ENCODE measurements at places on chromosomes 6 and 20.

GRCh38 chr6:53603386-53604116 lies 58.6 kb upstream of the GCLC start:
- DNase-seq, result no peak

- DNase-seq, result no peak
Observed at GRCh38 chr6:11553824-11554223, 16.3 kb downstream of the TMEM170B start.

- no peak for DNase-seq
Observed at GRCh38 chr20:43337036-43337435, 120.7 kb upstream of the SRSF6 start.

DNA sequence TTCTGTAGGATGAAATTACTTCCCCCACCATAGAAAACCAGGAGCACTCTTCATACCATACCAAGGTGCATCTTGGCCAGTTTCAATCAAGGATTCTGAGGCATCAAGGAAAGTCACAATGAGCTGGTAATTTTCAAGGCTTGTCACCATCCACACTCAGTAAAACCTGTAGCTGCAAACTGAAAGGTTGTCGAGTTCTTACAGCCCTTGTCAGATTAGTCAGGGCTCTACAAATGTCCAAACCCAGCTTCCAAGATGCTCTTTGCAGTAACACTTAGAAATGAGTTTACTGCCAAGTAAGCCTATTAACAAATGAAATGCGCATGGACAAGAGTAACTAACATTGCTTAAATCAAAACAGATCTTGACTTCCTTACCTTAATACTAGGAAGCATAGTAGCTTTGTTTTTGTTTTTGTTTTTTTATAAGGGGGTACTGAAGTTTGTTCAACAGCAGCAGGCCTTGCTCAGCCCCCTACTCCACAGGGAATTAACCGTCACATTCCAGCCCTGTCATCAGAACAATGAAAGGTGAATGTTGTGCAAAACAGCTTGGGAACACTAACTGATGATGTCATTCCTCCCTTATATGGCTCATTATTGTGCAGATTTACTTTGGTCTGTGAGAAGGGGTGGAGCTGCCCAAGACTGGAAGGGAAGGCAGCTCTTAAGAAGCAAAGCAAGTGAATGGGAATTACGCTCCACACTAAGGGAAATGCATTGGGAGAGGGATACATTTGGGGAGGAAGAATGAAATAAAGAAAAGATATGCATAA lies 49.9 kb upstream of the TMEM30A start:
- DNase-seq, result no peak

DNA sequence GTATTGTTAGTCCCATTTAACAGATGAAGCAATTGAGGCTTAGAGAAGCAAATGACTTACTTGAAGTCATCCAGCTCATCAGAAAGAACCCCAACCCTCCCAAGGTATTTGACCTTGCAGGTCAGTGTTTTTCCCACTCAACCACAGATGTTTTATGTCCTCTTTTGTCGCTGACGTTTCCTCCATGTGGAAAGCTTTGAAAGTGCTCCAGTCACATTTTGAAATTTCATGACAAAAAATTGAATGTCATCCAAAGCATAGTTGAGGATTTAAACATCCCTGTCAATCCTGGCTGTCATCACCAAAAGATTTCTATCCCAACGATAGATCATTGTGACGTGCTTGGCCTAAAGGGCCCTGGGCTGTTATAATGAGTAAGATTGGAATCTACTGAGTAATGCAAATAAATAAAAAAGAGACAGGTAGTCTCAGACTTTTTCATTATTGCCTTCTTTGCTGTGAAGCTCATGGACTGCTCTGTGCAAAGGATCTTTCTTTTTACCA lies 102.7 kb downstream of the TSHZ2 start:
- no peak for DNase-seq

- DNase-seq, result no peak
Observed at GRCh38 chr6:134373282-134373922, 55.5 kb upstream of the SGK1 start.

- DNase-seq, result no peak
Observed at GRCh38 chr6:87244380-87244779, 78.0 kb upstream of the SMIM8 start.

DNA sequence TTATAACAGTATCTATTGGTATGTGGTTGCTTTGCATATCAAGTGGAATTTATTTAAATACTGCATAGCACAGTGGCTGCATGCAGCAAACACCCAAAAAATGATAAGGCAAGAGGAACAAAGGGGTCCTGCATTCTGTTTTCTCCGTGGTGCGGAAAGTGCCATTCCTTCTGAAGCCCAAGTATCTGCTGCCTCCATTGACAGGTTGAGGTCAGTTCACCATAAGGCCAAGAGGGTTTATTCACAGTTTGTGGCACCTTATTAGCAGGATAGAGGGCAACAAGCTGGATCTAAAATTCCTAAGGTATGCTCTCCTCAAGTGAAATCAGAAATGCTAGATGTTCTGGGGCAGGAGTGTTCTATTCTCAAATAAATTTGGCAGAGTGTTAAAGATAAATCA lies 9.3 kb downstream of the CARMIL1 start:
- no peak for DNase-seq

GRCh38 chr6:131431718-131432117 lies 141.3 kb upstream of the ARG1 start:
- DNase-seq, result no peak

GRCh38 chr20:1319051-1319450 lies 9.9 kb downstream of the SDCBP2 start:
- DNase-seq, result no peak

Data from stimulated activated CD4-positive, alpha-beta T cell treated with anti-CD3 and anti-CD28 coated beads, Interleukin-4, amount 100 ng/mL, for 48 hours (primary cell).